Stimulated activated CD8-positive, alpha-beta memory T cell treated with anti-CD3 and anti-CD28 coated beads, Interleukin-7, amount 100 ng/mL, for 1 hour (primary cell): ENCODE measurements at places on chromosomes 4 and X.

DNA sequence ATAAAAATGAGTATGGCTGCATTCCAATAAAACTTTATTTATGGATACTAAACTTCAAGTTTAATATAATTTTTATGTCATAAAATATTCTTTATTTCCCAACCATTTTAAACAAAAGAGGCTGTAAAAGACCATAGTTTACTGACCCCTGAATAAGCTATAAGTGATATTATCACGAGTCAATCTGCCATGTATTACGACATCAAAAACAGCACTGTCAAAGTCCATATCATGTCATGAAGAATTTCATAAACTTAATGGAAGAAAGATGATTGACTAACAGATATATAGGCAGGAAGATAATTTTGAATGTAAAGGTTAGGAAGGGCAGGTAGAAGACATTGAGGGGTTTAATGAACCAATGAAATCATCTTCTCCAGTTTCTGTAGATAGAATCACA is 18.2 kb downstream of the TMEM156 start:
- no peak for DNase-seq

DNA sequence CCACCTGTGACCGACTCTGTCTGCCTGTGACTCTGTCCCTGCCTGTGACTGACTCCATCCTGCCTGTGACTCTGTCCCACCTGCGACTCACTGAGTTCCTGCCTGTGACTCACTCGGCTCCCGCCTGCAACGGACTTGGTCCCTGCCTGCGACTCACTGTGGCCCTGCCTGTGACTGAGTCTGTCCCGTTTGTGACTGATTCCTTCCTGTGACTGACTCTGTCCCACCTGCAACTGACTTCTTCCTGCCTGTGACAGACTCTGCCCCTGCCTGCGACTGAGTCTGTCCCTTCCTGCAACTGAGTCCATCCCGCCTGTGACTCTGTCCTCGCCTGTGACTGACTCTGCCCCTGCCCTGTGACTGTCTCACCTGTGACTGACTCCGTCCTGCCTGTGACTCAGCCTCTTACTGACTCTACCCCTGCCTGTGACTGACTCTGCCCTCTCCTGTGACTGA is 9.6 kb upstream of the UVSSA start:
- peak; percentile 28 for DNase-seq

GRCh38 chrX:108412783-108413182 is 25.4 kb downstream of the COL4A6 start:
- no peak for DNase-seq

- DNase-seq, result no peak
Measured at GRCh38 chr4:33772582-33772981, 2471.7 kb downstream of the ARAP2 start.

DNA sequence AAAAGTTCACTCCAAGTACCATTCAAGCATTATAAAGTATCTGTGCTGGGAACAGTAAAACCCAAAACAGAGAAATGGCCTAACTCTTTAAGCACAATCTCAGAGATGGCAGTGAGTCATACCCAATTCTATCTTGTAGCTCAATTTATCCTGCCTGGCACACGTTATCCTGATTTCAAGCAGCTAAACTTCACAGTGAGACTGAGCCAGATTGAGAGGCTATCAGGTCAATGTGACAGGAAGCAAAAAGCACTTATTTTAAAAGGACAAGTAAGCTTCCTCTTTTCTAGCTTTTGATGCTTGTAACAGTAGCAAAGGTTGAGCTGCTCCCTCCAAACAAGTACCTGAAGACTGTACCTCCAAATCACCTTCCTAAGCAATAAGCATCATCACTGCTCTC is 324.9 kb downstream of the NAF1 start:
- DNase-seq, result no peak

DNA sequence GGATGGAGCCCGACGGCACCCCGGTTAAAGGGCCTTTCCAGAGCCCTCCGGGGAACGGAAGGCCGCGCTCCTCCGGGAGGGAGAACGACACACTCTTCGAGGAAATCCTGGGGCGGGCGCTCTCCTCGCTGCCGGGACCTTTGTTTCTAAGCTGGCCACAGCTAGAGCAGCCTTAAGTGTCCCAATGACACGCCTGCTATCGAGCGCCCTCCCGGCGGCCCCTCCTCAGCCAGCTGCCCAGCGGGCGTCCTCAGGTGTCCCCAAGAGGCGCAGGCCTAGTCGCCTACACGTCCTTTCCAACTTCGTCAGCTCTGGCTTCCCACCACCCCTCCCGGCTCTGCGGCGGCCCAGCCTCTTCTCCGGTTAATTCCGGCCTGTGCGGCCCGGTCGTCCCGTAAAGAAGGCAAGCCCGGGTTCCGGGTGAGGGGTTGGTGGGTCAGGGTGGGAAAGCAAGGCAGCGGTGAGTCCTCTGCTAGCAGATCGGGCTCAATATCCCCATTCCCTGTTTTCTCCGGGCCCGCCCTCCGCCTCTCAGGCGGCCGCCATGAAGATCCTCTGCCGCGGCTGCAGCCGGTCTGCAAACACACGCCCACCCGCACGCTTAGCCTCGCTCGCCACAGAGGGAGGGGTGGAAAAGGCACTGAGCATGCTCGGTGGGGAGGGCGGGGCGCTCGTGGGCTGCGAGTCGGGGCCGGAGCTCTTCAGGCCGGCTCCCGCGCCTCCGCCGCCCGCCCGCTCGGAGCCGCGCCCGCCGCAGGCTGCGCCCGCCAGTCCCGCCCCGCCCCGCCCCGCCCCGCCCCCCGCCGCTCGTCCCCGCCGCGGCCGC is at the start of gene RAP1GDS1:
Gene RAP1GDS1, plus strand, starts transcription at position 806 of the 826 bp plus-strand sequence. CDS start 182 bp downstream, outside the sequence.
- peak; percentile 70 for DNase-seq

GRCh38 chr4:159279084-159279483 is 176.2 kb downstream of the RAPGEF2 start:
- no peak for DNase-seq

DNA sequence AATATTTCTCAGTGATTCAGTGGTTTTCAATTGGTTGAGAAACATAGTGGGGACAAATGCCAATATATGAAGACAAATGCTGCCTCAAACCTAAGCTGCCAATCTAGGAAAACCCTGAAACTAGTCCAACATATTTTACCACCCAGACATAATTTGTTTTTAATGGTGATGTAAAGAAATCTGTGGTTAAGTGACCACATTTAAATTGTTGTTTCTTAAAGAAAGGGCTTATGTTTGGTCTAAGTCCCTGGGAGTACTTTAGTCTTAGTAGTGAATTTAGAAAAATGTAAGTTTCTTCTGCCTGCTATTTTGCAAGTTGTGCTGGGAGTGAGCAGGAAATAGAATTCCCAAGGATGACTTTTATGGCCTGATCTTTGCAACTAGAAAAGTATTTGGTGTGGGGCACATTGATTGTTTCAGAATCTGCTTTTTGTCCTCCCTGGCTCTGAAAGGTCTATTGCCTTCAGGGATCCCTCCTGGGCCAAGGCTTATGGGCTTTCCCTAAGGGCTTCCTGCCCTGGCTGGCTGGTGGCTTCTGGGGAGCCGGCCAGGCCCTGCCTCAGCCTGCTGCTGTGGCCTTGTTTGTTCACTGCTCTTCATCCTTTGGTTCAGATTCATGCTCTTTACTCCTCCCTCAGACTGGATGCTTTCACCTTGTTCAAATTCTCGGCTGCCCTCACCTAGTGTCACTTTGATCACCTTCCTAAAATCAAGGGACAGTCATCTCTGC is 169.8 kb upstream of the JADE1 start:
- no peak for DNase-seq

DNA sequence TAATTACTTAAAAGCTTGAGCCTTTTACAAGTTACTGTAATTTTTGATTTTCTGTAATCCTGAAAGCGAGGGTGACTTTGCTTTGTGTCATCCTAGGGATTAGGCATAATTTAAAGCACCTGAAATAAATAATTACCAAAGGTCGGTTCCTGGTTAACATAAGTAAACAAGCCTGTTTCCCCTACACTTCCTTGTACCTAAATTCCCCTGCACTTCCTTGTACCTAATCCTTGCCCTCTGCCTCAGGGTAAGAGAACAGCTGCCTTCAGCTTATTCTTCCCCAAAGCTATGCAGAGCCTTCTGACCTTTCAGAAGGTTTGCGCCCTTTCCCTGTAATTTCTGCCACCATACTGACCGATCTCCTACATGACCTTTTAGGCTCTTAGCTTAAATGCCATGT is 166.1 kb upstream of the PDE5A start:
- no peak for DNase-seq

- DNase-seq, result no peak
Measured at GRCh38 chr4:148390311-148390710, 51.9 kb downstream of the NR3C2 start.

GRCh38 chrX:18002791-18003190 is 141.7 kb upstream of the RAI2 start:
- DNase-seq, result no peak

GRCh38 chr4:79623021-79623870 is 215.2 kb upstream of the GK2 start:
- DNase-seq, result no peak

- no peak for DNase-seq
Measured at GRCh38 chrX:54786967-54787366, 11.1 kb downstream of the ITIH6 start.

DNA sequence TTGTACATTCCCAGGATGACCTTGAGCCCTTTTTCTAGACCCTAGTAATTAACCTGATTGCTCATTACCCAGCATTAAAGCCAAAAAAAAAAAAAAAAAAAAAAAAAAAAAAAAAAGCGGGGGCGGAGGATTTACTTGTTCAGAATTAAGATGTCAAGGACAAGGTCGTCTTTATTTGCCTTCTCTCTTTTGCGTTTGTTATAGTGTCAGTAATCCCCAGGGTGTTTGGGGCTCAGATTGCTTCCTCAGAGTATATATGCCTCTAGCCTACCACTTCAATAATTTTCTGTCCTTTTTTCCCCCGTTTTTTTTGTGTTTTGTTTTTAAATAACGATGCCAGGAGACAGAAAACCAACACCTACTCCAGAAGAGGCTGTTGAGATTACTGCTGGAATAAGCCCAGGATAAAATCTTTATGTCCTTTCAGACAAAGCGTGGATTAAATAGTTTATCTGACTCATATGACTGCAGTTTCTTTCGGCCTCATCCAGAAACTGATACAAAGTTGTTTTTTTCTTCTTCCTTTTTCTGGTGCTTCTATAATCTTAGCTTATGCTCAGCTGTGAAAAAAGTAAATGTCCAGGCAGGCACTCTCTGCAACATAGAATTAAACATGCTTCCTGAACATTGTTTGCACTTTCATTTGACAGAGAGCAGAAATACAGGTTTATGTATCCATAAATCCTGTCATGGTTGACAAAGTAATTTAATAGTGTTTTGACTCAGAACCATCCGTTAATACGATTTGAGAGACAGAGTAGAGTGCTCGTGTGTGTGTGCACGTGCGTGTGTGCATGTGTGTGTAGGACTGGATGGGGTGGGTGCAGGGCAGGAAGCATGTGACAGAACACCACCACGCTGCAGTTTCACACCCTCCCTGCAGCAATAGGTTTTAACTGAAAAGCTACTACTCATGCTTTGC is 138.6 kb downstream of the AFF1 start:
- DNase-seq, result no peak

GRCh38 chrX:2913118-2913517 is 16.0 kb downstream of the ARSD start:
- no peak for DNase-seq

DNA sequence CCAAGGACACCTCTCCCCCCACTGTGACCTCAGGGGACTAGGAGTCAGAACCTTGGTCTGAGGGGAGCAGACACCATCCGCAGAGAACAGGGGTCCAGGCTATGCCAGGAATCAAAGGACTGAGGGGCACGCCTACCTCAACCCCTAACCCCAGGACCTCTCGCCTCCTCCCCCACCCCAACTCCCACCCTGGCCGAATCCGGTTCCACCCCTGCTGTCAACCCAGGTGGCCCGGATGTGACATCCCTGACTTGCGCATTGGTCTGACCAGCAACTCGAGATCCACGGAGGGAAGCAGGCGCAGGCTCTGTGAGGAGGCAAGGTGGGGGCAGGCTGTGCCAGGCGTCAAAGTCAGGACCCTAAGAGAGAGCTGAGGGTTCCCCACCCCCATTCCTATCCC is 468 bp upstream of the MAGEA4 start:
- DNase-seq, result no peak

DNA sequence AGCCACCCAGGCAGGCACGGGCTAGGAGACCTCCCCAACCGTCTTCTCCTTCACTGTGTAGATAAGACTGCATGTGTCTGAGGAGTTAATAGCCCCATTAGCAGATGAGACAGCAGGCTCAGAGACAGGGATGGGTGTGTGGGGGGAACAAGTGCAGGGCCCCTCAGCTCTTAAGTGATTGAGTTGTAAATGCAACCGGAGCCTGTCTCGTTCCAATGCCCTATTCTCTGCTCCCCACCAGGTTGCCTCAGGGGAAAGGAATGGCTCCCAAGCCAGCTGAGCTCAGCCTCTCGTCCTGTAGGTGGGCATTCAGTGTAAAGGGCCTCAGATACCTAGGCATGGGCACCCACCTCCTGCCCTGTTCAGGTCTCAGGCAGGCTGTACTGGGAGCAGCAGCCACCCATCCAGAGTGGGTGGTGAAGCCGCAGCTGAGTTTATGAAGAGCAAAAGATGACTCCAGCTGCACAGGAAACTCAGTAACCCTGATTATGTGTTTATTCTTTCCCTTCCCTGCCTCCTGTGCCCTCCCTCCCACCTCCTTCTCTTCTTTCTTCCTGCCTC is 87.3 kb downstream of the PJA1 start:
- DNase-seq, result no peak

DNA sequence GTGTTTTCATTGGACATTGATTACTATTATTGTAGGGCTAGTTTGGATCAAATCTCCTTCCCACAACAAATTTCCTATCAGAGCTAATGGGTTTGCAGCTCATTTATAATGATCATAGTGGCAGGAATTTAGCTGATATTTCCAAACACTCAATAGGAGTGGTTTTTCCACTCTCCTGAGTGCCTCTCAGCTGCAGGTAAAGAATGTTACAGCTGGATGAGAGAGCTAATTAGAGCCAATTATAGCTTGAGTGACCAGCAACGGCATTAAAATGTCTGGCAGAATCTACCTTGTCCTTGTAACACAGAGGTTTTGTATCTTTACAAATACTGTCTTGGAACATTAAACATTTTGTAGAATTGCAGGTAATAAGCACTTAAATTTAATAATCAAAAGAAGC is 602.8 kb upstream of the EPHA5 start:
- no peak for DNase-seq

DNA sequence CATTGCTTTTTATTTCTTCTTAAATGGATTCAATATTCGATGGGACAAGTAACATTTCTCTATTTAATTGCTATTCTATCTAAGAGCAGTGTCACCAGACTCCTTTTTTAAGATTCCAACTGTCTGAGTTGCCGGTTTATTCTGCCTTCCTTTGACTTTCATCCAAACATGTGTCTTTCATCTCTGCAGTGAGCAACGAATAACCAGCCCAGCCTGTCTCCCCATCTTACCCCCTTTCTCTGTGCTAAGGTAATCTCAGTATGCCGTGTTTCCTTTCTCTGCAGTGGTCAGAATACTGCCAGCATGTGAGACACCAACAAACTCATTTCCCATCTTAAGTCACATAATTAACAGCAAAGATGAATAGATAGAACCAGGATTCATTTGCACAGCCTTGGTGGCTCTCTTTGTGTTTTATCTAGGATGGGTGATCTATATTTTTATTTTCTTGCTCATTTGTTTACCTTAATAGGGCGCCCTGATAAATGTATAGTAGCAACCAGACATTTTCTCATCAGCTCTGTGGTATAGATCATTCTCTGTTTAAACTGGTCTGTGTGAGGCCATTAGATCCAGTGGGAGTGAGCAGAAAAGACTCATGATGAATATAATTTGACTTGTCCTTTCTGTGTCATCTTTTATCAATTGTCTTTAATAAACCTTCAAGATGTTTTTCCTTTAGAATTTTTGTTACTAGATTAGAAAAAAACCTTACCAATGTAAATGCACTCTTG is 394.8 kb upstream of the IGFBP7 start:
- DNase-seq, result no peak

- DNase-seq, result no peak
Measured at GRCh38 chr4:9808077-9808476, 26.6 kb downstream of the DRD5 start.
